ENCODE measurements at places on chromosomes 4 and X. TPM values are rescaled to one million over a fixed set of nuclear protein-coding genes. Genes with fewer than 3 reads are reported as not detected.

- DNase-seq = no peak
Observed at GRCh38 chr4:72969976-72970375, 99.5 kb downstream of the COX18 start.

GRCh38 chrX:110561034-110561433 is 202.4 kb downstream of the RTL9 start:
- DNase-seq = no peak

DNA sequence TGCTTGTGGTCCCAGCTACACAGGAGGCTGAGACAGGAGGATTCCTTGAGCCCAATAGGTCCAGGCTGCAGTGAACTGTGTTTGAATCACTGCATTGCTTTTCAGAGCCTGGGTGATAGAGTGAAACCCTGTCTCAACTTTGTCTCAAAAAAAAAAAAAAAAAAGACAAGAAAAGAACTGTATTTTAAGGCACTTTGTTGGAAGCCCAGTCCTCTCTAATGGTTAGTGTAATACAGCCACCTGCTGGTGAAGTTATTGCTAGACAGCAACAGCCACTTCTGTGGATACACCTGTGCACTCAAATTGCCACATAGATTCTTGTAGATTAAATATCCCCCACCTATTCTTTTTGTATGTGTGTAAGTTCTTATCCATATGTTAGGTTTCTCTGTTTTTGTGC is 10.1 kb upstream of the FGG start:
- no peak for DNase-seq

- DNase-seq = no peak
Observed at GRCh38 chr4:6345096-6345830, 75.6 kb downstream of the WFS1 start.

- no peak for DNase-seq
Observed at GRCh38 chrX:120857240-120857639, 18.4 kb downstream of the CT47B1 start.

- DNase-seq = no peak
Observed at GRCh38 chr4:101192244-101192643, 155.1 kb downstream of the PPP3CA start.

DNA sequence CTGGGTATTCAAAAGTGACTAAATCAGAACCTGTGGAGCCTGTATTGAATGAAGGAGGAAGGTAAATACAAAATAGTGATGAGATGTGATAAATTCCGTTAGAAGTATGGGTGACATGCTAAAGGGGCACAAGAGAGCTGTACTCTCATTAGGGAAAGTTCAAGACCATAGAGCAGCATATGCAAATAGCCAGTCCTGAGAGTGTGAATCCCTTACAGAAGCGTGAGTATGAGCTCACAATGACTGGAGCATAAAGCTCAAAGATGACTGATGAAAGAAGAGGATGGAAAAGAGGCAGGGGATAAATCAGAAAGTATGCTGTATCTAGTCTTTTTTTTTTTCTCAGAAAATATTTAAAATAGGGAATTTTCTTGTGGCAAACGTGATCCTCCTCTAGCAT is 12.1 kb upstream of the NPFFR2 start:
- no peak for DNase-seq

DNA sequence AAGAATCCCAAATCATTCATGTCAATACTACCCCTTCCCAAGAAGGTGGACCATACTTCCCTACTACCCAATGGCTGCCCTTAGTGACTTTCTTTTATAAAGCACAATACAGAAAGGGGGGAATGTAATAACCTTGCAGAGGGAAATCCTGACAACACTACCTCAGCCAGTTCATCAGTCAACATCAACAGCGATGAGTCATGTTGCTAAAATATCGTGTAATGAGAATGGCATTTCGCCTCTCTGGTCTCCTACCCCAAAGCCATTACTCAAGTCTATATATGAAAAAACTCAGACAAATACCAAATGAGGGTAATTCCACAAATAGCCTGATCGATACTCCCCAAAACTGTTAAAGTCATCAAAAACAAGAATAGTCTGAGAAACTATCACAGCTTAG is 3.3 kb upstream of the MAGEA8 start:
- no peak for DNase-seq

The CNKSR2 gene
- total RNA-seq = 12.2 TPM

DNA sequence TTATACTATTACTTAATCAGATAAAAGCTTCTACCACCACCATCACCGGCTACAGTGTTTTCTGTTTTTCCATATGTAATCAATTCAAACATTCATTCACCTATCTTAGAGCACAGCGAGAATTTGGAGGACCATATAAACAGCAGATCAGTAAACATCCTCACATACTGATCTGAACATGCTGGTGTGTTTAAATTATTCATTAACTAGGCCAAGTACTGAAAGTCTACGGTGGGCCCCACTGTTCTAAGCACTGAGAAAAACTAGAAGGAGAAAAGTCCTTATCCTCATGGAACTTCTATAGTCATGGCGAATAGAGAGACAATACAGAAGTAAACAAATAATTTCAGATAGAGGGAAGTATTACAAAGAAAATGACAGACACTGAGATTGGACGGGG is 176.6 kb downstream of the NR3C2 start:
- no peak for DNase-seq

- DNase-seq = no peak
Observed at GRCh38 chr4:154719087-154719486, 24.7 kb upstream of the LRAT start.
